ENCODE measurements at places on chromosomes 11 and 22.

GRCh38 chr22:48238966-48239365 lies 1476.5 kb downstream of the TBC1D22A start:
- DNase-seq, result no peak

DNA sequence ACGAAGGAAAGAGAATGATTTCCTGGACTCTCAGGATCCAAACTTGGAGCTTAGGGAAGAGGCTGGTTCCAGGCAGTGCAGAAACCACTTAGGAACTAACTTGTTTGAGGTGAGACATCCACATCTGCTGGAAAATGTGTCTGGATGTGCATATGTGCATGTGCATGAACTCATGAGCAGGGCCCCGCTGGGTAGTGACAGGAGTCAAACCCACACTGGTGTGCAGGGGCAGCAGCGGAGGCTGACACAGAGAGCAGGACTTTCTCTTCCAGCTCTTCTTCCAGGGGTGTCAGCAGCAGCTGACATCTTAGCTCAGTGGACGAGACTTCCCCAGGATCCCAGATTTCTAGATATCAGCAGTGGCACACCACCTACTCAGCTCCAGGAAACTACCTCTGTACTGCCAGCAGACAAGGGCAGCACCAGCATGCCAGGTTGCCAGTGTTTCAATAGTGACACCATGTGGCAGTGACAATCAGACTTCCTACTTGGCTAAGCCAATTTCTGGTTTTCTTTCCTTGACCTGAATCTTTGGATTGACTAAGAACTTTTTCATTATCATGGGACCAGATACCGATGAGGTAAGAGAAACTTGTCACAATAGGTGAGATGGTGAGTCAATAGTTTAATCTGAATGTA lies 227.5 kb upstream of the ZC3H12C start:
- DNase-seq, result no peak

DNA sequence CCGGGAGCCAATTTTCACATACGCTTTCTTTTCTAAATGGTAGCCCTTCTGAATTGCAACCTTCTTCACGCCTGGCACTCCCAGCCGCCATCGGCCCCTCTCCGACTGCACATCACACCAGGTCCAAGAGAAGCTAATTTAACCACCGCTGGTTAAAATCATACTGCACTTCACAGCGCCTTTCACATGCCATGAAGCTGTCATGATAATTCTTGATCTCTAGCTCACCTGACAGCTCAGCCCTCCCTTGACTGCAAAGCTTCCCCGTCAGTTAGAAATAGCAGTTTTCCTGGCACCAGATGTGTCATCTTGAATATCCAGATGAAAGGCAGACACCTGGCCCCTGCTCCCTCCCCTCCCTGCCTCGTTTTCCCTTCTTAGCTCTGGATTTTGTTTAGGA lies 101.4 kb downstream of the ARL14EP start:
- no peak for DNase-seq

DNA sequence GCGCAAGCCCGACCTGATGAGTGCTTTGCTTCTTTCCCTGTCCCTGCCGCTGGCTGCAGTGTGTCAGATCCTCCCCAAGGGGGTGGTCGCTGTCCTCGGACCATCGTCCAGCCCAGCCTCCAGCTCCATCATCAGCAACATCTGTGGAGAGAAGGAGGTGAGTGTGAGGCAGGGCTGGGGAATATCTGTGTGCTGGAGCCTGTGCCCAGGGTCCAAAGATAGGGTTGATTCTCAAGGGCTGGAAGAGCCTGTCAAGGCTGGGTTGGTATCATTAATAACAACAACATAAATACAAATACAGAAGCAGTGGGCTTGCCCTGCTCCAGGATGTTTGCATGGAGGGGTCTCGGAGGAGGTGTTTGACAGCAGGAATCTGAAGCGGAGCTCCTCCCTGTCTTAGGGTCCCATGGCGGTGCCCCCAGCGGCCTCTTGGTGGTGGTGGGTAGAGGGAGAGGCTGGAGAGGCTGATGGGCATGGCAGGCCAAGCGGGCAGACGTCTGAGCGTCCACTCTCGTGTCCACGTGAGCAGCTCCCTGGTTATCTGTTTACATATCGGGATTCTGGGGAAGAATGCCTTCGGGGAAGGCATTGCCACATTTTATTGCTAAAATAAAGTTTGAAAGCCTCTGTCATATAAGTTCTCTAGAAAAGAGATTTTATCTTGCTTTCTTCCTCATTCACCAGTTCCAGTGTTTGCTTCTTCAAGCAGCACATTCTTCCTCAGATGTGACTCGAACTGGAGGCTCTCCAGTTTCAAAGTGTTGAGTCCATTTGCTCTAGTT lies 208.4 kb upstream of the TBCEL start:
- no peak for DNase-seq

GRCh38 chr22:25403811-25404471 lies 160.5 kb upstream of the GRK3 start:
- no peak for DNase-seq

- no peak for DNase-seq
Observed at GRCh38 chr11:81744336-81745116, 989.1 kb downstream of the FAM181B start.

DNA sequence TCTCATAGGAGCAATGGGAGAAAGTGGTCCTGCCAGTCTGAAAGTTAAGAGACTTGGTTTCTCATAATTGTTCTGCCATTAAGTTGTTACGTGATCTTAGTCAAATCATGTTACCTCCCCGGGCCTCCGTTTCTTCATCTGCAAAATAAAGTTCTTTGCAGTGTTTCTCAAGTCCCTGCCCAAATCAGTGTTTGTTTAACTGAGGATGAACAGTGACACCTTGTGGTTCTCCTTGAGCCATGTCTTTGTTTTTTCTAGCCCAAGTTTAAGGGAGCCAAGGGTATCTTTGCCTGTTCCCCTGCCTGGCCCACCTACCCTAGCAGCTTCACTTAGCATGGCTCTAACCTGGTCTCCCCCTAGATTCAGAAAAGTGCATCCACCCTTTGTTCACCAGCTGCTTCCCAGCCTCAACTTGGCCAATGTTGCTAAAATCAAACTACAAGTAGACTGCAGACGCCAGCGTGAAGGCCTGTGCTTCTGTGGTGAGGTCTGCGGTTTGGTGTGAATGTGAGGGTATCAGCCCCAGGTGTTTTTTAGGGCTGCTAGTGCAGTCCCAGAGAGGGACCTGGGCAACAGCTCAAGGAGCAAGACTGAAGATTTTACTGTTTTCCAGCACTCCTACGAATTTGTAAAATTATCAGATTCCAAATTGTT lies 35.5 kb downstream of the FZD4 start:
- no peak for DNase-seq

GRCh38 chr22:44129619-44129976 lies 51.1 kb upstream of the PARVG start:
- DNase-seq, result no peak

- no peak for DNase-seq
Observed at GRCh38 chr11:121304759-121305158, 12.2 kb downstream of the SC5D start.

DNA sequence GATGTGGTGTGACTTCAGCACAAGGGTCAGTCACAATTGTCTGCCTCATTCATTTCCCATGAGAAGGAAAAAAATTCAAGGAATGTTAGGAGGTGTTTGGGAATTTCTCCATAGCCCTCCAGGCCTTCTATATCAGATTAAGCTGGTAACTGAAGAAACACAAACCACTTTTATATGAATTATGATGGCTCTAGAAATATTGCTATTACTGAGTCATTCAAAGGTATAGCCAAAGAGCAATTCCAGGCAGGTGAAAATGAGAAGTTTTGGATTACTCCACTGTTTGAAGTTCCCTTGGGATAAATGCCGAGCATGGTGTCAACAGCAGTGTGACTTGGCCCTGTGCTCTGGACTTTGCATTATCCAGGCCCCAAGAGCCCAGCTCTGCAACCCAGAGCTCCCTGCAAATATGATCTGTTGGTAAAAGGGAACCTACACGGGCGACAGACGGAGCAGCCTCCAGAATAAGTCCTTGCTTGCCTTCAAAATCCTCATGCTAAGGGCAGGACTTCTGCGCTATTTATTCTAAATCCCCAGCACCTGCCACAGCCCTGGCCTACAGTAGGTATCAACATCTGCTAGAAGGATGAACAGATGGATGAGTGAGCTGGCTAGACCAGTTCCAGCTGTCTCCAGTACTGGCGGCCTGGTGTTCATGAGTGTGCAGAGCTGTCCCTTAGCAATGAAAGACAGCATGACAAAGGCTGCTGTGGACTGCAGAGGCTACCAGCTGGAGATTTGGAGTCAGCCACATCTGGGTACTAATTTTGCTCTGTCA lies 67.5 kb upstream of the ZBED5 start:
- no peak for DNase-seq

DNA sequence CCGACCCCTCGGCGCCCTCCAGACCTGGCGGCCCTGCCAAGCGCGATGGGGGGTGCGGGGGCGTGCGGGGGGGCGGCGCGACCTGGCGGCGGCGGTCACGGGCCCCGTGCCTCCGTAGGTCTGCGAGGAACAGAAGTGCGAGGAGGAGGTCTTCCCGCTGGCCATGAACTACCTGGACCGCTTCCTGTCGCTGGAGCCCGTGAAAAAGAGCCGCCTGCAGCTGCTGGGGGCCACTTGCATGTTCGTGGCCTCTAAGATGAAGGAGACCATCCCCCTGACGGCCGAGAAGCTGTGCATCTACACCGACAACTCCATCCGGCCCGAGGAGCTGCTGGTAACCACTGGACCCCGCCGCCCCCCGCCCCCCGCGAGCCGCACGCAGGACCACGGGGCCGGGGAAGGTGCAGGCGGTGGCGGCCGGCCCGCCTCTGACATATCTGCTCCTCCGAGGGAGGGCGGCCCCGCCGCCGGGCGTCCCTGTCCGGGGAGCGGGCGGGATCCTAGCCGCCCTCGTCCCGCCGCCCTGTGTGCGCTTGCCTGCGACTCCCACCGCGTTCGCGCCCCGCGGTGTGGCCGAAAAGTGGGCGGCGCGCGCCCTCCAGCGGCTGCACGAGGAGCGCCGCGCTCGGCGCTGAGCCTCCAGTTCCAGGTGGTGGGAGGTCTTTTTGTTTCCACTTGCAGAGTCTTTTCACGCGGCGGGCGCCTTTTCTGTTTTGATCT lies 2.1 kb downstream of the CCND1 start:
- DNase-seq, result peak; percentile 77

GRCh38 chr22:47310601-47311000 lies 548.2 kb downstream of the TBC1D22A start:
- no peak for DNase-seq

DNA sequence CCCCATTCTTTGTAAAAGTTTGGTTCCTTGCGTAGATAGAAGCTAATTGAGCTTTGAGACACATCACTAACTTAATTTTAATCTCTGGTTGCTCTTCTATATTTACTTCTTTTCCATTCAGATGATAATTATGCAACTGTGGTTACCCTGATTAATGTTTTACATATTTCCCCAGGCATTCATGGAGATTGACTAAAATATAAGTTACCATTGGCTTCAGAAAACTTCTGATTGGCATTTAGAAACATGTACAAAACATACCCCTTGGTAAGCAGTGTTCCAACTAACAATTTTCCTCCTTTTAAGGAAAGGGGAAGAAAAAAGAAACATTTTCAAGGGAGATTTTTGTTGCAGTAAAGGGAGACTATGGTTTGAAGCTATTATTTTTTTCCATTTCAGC lies 43.9 kb downstream of the FAT3 start:
- DNase-seq, result no peak

DNA sequence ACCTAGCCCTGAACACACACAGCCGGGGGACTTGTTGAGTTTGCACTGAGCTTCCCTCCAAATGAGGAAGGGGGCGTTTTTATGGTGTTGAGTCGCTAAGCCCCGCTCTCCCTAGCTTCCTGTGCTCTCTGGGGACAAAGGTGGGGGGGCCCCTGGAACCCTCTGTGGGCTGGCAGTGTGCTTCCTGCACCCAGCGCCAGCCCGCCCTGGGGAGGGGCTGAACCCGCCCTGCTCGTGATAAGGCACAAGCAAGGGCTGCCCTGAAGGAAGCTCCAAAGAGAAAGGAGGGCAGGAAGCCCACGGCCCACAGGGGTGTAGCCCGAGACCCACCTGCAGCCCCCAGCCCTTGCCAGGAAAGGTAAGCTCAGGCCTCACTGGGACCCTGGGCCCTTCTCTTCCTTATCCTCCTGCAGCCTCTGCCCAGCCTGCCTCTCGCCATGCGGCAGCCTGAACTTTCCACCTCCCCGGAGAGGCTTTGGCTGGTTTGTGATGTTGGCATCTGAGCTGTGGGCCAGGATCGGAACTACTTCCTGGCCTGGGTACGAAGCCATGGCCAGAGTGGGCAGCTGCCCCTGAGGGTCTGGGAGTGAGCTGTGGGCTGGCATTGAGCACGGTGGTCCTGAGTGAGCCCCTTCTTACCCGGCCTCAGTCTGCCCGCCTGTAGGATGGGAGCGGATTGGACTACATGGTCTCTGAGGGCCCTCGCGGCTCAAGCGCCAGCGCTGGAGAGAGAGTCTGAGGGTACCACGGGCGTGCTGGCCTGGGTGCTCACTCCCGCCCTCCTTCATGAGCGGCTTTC lies at the start of gene FERMT3:
Gene FERMT3, plus strand, starts transcription at position 265 of the 799 bp plus-strand sequence. CDS start 644 bp downstream, outside the sequence.
- peak; percentile 88 for DNase-seq

DNA sequence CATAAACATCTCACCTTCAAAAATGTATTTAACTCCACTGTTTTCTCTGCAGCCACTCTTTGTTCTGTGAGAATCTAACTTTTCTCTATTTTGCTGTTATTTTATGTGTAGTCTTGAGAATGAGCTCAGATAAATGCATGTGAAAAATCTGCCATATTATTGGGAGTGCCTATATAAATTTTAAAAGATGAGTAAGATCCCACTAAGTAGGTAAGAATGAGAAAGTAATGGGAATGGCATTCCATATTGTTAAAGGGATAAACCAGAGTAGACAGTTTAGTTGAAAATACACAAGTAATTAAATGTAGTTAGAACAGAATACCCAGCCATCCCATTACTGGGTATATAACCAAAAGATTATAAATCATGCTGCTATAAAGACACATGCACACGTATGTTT lies 817.2 kb downstream of the FAM181B start:
- no peak for DNase-seq

DNA sequence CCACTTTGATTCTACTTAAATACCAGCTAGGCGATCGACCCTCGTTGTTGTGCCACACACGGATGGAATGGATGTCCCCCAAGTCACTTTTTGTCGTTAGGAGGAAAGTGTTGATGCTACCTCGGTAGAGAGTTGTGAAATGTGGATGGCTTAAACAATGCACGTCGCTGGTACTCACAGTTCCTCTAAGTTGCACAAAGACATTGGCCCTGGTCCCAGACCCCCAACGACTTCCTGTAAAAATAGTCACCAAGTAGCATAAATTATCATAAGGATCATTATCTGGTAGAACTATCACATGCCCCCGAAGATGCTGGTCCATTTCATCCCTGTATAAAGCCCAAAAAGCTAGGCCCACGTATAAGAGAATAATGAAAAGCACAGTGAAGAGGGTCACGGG lies 3.8 kb downstream of the PKDREJ start:
- DNase-seq, result no peak

DNA sequence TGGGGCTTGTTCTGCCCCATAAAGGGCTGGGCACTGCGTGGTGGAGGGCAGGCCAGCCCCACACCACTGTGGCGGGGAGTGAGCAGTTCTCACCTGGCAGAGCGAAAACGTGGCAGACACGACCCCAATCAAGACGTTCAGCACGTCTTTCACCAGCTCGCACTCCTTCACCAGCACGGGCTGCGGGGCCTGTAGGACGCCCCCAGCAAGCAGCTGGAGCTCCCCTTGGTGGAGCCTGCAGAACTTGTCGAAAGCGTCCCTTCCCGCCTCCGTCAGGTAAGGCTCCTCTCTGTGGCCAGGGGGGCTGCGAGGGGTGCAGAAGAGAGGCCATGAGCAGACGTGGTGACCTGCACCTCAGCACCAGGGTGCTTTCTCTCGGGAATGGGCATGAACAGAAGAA lies 11.6 kb downstream of the TUBGCP6 start:
- no peak for DNase-seq

All from activated CD4-positive, alpha-beta T cell treated with anti-CD3 and anti-CD28 coated beads, Interleukin-2, amount 50 U/mL, for 48 hours (primary cell).